ENCODE measurements at places on chromosomes 4 and X.
A peak's percentile ranks its signal among the peaks of the same experiment; 100 is the strongest.

DNA sequence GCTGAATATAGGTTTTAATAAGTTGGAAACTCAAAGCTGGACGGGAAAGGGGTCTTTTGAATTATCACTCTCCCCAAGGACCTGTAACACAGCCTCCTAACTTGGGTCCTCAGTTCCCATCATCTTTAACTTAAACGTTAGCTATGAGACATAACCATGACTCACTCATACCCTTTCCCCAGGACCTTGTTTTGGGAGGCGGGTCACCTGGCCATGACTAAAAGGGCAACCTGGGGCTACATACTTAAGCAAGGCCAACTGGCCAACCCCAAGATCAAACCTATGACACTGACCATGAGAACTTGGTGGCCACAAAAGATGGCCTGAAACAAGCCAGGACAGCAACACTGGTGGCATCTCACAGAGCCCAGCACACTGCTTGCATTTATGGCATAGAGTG, 89.0 kb downstream of the SH3KBP1 start:
- DNase-seq: no peak

GRCh38 chr4:38024206-38024509, 64.0 kb downstream of the PTTG2 start:
- DNase-seq: no peak

- no peak for DNase-seq
Measured at GRCh38 chr4:174316546-174316945, 32.8 kb downstream of the CEP44 start.

- DNase-seq: no peak
Measured at GRCh38 chr4:30535255-30535654, 184.9 kb upstream of the PCDH7 start.

DNA sequence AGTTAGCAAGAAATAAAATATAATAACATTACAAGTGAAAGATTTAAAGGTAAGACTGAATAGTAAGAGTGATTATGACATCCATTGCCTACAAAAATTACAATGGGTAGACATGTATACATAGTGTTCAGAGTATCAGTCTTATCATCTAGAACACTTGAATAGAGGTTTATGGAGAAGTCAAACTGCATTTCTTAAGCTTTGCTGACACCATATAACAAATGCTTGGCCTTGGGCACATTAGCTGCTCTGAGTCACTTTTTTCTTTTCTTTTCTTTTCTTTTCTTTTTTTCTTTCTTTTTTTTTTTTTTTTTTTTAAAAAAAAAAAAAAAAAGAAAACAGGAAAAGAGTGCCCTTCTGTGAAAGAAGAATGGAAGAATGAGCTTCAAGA, 220.0 kb downstream of the SPCS3 start:
- no peak for DNase-seq

- DNase-seq: no peak
Measured at GRCh38 chrX:154797006-154797405, 8.3 kb downstream of the MPP1 start.

- DNase-seq: no peak
Measured at GRCh38 chrX:151346931-151347543, 50.0 kb upstream of the VMA21 start.

- DNase-seq: no peak
Measured at GRCh38 chr4:152862608-152863007, 73.5 kb upstream of the FHDC1 start.

DNA sequence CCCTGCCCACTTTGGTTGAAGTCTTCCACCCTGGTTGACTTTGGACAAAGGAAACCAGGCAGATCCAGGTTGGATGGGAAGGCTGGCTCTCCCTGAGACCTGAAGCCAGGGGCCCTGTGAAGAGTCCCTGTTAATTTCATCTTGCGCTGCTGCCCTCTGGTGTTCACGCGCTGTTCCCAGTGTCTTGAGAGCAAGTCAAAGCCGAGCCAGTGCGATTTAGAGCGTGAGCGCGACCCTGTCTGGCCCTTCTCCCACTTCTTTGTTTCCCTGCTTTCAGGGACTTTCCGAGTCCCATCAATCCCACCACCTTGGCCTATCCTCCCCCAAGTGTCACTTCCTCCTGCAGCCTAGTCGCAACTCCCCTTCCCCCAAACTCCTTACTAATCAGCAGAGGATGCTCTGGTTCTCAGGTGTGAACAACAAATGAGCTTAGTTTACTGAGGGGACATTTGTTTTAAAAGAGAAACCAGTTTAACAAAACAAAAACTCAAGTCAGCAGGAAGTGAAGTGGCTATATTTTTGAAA, 25.8 kb upstream of the CHRNA9 start:
- peak; percentile 78 for DNase-seq

DNA sequence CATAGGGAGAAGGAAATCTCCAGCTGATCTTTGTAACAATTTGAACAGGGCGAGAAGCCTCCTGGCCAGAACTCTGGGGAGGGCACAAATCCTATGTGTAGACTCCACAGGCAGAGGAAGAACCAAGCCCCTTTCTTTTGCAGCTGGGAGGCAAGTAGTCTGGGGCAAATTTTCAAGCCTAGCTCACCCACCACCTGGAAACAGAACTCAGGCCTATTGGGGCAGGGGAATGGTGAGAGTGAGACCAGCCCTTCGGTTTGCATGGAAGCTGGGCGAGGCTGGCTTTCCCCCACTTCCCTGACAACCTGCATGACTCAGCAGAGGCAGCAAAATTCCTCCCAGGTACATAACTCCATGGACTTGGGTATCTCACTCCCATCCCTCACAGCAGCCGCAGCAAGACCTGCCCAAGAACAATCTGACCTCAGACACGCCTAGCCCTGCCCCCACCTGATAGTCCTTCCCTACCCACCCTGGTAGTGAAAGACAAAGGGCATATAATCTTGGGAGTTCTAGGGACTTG, 138.2 kb downstream of the EMCN start:
- DNase-seq: no peak

DNA sequence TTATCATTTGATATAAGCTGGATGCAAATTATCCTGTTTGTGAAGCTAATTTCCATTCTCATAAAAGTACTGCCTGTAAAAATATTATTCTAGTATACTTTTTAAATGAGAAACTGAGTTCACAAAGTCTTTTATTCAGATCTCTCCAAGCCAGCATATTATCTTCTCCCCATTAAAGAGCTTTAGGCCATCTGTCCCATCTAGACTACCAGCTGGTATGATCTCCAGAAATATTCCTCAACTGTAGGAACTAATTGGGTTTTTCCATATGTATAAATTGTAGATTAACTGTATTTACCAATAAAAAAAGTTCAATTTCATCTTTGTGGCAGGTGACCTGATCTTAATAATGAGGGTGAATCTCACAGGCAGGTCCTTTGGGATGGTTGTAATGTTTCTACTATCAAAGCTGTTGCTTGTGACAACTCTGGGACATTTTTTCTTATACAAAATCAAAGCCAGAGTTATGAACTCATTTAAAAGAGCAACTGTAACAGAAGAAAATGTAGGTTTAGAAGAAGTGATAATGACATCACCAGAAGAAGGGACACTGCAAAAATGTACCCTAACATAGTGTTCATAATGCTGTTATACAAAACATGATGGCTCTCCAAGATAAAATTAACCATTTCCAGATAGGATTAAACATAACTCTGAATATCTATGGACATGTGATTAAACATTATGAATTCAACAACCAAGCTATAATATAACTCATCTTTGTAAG, 132.8 kb downstream of the KCNIP4 start:
- DNase-seq: no peak

DNA sequence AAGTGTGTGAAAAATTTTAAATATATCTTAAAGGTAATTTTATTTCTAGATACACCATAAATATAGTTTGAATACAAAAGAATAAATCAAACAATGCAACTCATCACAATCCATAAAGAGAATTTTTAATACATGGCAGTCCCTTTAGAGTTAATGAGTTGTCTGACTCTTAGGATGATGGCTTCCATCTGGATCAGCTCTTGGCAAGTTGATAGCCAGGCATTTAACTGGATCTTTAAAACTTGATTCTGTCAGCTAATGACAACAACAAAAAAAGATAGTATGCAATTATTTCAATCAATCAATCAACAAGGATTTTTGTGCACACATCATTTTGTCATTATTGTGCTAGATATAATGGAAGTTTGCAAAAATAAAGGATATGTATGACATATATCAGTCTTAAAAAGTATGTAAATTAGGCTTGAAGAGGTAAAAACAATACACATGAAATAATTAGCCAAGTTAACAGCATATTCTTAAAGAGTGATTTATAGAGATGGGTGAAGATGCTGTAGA, 174.9 kb upstream of the PCDH18 start:
- no peak for DNase-seq

GRCh38 chrX:124530803-124531202, 184.4 kb downstream of the SH2D1A start:
- no peak for DNase-seq

DNA sequence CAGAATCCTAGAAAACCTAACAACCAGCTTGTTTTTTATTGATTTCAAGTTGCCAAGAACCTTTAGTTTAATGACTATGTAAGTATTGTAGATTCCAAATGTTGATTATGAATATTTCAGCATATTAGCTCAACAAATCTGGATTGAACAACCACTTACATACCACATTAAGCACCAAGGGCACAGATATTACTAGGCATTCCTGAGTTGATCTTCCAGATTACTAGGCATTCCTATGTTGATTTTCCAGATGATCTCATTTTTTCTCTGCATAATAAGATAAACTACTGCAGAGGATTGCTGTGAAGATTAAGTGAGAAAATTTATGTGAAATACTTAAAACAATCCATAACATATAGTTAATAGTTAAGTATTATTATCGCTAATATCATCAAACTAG, 17.4 kb upstream of the DCAF8L1 start:
- no peak for DNase-seq

DNA sequence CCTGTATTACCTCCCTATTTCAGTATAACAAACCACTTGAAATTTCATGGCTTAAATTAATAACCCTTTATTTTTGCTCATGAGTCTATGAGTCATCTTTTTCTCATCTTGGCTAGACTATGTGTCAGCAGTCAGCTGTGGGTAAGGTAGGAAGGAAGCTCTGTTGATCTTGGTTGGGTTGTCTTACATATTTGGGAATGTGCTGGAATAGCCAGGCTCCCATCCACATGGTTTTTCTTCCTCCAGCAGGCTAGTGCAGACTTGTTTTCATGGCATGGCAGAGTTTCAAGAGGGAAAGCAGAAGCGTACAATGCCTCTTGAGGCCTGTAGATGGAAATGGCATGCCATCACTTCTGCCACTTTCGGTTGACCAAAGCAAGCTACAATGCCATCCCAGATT, 89.7 kb downstream of the LINC00632 start:
- DNase-seq: no peak

DNA sequence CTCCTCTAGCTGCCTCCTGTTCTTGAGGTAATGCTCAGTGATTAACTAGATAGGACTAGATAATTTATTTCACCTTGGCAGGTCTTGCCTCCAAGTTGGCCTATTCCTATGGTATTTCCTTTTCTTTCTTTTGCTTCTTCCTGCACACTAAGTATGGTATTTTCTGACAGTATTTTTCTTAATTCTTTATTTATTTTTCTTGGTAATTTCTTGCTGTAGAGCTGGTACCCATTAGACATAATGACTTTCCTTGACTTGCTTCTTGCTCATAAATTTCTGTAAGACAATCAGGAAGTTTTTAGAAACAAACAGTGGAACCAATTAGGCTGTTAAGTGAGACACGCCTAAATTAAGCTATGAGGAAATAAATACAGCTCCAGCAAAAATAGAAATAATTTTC, 9.5 kb downstream of the RAB9A start:
- no peak for DNase-seq

GRCh38 chrX:134181275-134181660, 55.7 kb upstream of the CCDC160 start:
- no peak for DNase-seq

GRCh38 chr4:104507112-104507511, 12.4 kb upstream of the CXXC4 start:
- DNase-seq: no peak

DNA sequence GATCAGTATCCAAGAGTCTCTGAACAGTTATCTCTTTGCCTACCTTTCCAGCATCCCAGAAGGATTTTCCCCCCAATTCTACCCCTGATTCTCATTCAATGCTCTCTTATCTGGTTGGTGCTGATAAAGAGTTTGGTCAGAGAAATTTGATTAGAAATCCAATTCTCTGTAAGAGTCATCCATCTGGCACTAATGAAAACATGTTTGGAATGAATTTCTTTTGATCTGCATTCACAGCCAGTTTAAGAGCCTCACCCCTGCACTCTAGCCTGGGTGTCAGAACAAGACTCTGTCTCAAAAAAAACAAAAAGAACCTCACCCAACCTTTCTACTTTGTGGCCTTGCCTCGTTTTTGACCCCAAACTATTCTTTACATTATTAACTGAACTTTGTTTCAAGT, 122.1 kb downstream of the MANBA start:
- no peak for DNase-seq

DNA sequence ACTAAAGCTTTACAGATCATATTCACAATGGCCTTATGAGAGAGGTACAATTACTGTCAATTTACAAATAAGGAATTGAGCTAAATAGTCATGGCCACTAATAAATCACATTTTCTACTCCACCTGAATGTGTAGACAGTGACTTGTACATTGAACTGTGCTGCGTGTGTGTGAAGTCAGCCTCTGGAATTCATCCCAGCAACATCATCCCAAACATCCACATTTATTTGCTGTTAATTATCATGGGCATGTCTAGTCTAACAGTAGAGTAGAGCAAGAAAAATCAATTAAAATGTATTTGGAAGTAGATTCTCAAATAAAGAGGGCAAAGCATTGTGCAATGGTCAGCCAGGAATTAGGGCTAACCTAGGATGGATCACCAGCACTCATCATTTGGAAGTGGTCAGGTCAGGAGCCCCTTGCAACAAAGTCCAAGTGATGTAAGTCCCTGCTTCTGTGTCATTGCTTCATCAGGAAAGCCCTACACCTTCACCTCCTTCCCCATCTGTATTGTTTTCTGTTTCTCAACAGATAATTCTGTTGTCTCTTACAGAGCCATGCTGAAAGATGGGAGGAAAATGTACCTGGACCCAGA, 4.8 kb upstream of the PF4V1 start:
- no peak for DNase-seq

DNA sequence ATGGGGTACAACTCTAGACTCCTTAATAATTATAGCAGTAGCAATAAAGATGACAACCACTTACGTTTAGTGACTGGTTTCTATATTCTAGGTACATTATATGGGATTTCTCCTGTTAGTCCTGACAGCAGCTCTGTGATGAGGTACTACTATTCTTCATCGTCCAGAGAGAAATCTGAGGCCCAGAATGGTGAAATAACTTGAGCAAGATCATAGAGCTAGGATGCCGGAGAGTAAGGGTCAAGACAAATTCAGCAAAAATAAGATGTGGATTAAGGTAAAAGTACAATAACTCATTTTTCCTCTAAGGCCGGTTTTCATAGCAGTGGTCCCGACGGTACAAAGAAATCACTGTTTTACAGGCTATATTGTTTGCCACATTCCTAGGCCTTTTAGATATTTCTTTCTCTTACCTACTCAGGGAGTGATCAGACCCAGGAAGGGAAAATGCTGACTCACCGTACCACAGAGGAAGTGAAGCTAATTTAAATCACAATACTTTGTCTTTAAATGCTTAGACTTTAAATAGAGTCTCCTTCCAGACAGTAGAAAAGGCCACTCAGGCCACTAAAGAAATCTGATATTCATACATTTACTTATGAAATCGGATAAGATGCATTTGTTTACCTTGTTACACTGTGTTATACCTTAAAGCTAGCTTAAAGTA, 2023.0 kb upstream of the AGA start:
- no peak for DNase-seq

All from stimulated activated CD8-positive, alpha-beta memory T cell treated with anti-CD3 and anti-CD28 coated beads, Interleukin-4, amount 100 ng/mL, for 1 hour (primary cell).